HFFc6 (cell line): ENCODE measurements at places on chromosomes 2 and 18.

GRCh38 chr2:61471905-61472805, 1.3 kb upstream of the USP34 start:
- DNase-seq, result peak; percentile 18

GRCh38 chr18:23539296-23539695, 36.0 kb downstream of the RMC1 start:
- DNase-seq, result no peak

DNA sequence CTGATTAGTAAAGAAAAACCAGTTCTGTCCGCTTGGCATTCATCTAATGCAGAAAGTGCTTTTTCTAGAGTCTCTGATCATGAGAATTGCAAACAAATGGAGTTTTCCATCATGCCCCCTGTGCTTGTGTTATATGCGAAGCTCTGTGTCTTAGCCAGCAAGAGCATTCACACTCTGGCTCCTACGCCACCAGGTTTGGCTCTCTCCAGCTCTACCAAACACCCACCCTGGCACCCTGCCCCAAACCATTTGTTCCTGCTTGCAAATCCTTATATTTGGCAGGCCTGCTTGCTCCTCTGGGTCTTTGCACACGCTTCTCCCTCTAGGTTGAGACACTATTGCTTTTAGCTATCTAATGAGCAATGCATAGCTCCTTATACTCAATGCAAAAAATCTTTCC, 204.1 kb upstream of the CYRIA start:
- no peak for DNase-seq

- DNase-seq, result no peak
Measured at GRCh38 chr2:227179988-227180685, 15.7 kb downstream of the COL4A3 start.

- no peak for DNase-seq
Measured at GRCh38 chr2:178269438-178270224, 75.3 kb downstream of the OSBPL6 start.

DNA sequence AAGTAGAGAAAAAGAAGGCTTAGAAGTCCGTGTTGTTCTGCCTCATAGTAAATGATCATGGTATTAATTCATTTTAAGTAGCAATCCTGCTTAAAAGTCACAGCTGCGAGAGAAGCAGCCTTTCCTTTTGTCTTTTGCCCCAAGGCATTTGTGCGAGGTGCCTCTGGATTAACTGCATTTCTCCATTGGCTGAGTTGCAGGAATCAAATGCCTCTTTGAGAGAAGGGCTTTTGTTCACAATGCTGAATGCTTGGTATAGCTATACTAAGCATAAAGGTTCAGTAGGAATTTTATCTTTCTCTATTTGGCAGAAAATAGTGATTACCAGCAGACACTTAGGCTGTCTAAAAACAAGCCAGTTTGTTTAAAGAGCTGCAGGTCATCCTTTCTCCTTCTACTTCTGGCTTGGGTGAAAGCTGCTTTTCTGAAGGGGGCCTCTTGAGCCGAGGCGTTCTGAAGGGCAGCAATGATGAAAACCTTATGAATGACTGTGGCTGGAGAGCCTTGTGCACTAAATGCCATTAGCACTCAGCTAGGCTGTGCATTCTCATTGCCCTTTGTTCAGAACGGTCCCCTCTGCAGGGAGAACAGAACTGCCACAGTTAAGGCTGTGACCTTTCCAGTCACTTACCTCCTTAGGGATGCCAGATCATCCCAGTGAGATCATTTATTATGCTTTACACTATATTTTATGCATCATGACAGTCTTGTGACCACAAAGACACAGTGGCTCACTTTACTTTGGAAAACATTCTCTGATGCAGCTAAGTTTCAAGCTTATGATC, 68.8 kb upstream of the TMEM87B start:
- DNase-seq, result peak; percentile 13

GRCh38 chr2:60070736-60071489, 482.5 kb downstream of the BCL11A start:
- DNase-seq, result no peak
